ENCODE measurements at places on chromosomes 12 and 14.

- DNase-seq = no peak
Measured at GRCh38 chr12:67759829-67760228, 111.3 kb downstream of the DYRK2 start.

DNA sequence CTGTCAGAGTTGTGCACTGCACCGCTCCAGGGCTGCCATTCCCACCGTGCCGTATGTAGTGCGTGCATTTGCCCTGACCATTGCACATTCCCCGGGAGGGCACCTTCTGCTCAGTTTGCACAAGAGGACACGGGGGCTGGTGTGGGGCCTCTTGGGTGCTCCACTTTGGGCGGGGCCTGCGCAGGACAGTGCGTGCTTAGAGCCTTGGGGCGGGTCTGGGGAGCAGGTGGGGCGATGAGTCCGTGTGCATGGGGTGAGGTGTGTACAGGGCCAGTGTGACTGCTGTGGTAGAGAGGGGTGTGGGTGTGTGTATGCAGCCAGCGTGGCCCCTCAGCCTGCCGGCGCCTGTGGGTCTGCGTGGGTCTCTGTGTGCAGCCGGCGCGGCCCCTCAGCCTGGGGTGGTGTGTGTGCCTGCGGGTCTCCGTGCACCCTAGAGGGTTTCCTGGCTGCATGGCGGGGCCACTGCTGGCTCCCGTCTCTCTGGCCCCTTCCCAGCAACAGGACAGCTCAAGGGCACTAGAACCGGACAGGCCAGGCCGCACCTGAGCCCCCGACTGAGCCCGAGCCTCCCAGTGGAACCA is 31.9 kb downstream of the FBRSL1 start:
- no peak for DNase-seq

DNA sequence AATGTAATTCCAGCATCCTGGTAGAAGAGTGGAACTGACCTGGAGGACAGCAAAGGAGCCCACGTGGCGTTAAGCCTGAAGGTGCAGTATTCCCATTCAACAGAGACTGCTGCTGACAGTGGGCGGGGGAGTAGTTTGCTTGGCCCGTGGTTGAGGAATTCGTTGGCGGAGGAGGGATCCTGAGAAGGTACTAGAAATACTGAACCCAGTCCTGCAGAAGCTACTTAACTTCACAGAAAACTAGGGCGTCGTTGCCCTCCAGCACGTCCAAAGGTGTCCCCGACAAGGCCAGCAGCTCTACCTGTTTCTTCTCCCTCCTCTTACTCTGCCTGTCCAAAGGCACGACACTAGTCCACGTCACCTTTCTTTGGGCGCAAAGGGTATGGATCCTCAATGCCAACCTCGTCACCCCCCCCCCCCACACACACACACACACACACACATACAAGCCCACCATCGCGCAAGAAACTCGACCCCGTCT is 303 bp downstream of the PUS7L start:
- DNase-seq = no peak

DNA sequence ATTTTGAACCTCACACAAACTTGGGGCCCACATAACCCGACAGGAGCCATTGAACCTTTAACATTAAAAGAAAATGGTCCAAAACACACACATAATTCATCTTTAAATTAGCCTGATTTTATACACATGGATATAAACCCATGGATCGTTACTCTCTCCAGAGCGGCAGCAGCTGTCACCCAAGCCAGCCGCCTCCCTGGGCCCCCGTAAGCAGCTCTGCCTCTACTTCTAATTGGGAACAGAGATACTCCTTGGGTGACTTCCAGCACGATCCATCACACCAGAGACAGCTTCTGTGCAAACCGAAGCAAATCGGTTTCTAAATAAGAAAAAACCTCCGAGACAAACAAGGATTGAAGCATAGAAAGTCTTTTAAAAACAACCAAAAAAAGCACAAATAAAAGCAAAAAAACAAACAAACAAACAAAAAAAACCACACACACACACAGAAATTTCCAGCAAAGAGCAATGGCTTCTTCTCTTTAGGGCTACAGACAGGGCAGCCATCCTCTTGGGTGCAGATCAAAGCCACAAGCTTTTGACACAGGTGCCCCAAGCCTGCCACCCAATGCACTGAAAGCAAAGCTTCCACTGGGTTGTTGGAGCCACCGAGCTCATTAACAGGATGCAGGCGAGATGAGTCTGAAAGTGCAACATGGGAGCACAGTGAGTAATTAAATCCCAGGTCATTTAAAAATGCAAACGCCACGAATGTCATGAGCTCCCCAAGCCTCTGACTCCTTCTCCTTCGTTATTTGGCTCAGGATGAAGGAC is 156.9 kb downstream of the DPF3 start:
- DNase-seq = no peak

DNA sequence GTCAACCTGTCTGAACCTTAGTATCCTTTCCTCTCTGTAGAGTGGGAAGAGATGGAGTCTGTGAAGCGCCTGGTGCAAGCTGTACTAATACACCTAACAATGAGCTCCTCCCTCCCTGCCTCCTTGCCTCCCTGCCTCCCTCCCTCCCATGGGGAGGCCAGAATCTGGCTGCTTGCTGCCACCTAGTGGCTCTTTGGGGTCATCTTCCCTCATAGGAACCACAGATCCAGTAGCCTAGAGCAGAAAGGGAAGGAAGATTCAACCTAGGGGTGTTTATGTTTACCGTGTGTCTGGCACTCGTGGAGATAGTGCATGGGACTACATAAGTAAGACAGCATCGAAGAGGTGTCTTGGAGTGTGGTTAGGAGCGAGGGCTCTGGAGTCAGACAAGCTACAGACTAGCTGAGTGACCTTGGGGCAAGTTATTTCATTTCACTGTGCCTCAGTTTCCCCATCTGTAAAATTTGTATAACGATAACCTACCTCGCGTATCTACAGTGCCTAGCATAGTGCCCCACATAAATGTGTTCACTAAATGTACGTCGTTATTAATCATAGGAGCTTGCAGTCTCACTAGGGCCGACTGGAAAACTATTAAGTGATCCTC is 35.5 kb upstream of the TSPAN9 start:
- peak; percentile 76 for DNase-seq

DNA sequence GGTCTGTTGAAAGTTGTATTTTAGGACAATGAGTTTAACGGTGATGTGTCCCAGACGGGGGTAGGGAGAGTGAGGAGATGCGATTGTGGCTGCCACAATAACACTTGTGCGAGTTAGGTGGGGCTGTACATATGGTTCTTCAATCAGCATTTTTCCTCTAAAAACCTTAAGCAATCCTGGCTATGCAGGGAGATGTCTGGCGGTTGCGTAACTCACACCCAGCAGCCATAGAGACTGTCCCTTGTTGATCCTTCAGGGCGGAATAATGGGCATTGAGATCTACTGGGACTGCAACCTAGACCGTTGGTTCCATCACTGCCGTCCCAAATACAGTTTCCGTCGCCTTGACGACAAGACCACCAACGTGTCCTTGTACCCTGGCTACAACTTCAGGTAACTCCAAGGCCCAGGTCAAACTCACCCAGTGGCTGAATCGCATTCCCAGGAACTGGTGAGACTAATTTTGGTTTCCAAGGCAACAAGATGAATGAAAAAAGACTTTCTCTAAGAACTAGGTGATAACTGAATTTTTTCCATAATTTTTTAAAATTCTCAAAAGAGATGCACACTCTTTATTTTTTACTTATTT is 34.6 kb downstream of the P2RX7 start:
- no peak for DNase-seq

Data from activated CD4-positive, alpha-beta T cell treated with anti-CD3 and anti-CD28 coated beads, Interleukin-2, Interleukin-4, amounts not matched to agents 100 ng/mL and 50 ng/mL, durations not matched to agents 16 hours and 8 hours (primary cell).